ENCODE measurements at places on chromosomes 1 and 21.
A peak's percentile ranks its signal among the peaks of the same experiment; 100 is the strongest.

- no peak for DNase-seq
Observed at GRCh38 chr21:45467221-45467779, 62.3 kb downstream of the COL18A1 start.

- DNase-seq: no peak
Observed at GRCh38 chr1:230264342-230264741, 161.8 kb downstream of the PGBD5 start.

DNA sequence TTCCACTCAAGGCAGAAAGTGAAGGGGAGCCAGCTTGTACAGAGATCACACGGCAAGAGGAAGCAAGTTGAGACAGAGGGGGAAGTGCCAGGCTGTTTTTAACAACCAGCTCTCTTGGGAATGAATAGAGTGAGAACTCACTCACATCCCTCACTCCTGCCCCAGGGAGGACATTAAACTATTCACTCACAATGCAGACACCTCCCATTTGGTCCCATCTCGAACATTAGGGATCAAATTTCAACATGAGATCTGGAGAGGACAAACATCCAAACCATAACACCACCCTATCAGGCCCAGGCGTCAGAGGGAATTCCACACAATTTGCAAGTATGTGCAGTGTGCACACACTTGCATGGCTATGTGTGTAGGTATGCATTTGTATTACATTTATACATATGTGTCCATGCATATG, 62.7 kb downstream of the DMAP1 start:
- DNase-seq: no peak

DNA sequence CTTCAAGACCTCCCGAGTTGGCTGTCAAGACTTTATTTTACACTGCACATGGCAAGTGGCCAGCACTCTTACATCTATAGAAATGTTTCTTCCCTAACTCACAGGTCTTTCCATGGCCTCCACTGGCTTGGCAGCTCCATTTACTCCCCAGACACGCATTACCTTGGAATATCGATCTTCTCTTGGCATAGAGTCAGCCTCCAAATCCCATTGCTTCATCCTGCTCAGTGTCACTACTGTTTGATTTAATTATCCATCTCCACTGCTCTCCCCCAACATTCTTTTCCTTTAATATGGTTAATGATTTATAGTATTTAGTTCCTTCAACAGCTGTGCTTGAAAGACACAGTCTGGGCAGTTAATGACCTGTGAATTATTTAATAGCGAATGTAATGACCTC, 241.2 kb upstream of the MAP1LC3C start:
- DNase-seq: no peak

DNA sequence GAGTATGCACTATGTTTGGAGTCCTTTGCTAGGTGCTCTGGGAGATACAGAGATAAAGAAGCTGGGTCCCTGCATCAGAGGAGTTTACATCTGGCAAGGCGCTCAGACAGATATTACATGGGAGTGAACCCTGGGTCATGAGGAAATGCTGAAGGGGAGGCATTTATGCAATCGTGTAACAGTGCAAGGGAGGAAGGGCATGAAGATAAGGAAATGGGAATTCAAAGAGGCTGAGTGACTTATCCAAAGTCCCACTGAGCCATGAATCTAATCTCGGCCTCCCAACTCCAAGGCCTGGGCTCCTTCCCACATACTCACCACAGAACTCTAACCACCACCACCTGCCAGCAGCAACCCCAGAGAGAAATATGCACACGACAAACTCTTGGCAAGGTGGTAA, 51.6 kb downstream of the FAM163A start:
- DNase-seq: no peak

- no peak for DNase-seq
Observed at GRCh38 chr1:81029266-81029665, 771.5 kb upstream of the ADGRL2 start.

DNA sequence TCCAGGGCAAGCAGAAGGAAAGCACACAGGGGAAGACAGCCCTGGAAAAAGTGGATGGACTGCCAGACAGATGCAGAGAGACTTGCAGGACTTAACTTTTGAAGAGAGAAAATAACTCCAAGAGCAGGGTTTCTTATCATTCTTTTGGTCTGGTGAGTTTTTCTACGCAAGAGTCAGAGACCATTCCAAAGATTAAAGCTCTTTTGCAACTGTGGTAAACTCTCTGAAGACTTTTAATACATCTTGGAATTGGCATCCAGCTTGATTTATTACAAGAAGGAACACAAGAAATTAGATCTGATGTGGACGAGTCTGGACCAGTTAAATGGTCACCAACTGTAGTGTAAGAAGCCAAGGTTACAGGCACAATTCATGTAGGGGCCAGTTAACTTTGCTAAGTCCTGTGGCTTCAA, 153.4 kb downstream of the SIPA1L2 start:
- no peak for DNase-seq

GRCh38 chr1:154559466-154560044, 1.1 kb upstream of the UBE2Q1 start:
- DNase-seq: peak; percentile 87

DNA sequence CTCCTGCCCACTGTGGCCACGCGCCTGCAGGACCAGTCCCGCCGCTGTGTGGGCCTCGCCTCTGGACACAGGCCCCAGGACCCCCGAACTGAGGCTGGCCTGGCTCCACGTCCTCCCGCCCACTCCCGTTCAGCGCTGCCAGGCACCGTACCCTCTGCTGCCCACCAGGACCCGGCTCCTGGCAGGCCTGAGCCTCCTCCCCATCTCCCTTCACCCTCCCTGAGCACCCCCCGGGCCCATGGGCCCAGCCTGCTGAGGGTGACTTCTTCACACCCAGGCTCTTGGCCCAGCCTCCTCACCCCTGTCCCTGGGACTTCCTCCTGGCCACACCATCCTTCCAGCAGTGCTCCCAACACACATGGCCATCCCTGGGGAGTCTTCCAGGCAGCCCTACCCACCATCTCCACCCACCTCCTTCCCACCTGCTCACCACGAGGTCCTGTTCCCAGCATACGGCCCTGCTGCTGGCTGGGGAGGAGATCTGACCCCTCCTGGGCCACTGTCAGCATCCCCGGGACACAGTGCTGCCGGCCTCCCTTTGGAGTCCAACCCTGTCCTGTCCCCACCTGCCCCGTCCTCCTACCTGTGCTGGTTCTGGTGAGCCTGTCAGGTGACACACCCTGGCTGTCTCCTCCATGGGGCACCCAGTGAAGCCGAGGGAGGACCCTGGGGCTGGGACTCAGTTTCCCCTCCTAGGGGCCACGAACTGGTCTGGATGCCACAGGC, 53.7 kb downstream of the SLX9 start:
- no peak for DNase-seq

DNA sequence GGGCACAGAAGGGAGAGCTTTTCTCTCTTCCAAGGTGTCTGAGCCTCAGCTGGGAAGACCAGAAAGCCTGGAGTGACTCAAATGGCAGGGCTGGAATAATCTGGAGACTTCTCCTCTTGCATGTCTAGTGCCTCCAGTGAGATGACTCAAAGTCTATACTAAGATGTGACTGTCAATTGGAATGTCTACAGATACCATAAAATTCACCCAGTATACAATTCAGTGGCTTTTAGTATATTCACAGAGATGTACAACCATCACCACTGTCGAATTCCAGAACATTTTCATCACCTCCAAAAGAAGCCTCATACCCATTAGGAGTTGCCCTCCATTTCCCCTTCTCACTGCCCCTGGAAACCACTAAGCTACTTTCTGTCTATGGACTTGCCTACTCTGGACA, 47.9 kb upstream of the CNN3 start:
- DNase-seq: no peak

- DNase-seq: no peak
Observed at GRCh38 chr1:110243146-110243545, 33.0 kb downstream of the KCNC4 start.

- DNase-seq: no peak
Observed at GRCh38 chr1:2411801-2412394, 466 bp downstream of the PEX10 start.

GRCh38 chr1:159900086-159900680, at the start of gene CFAP45:
TSS of gene CFAP45 (minus strand) at chr1:159900165. CDS start at chr1:159900098, 67 bp downstream.
- DNase-seq: peak; percentile 78

- no peak for DNase-seq
Observed at GRCh38 chr21:40886931-40887330, 40.0 kb upstream of the DSCAM start.

GRCh38 chr1:43979528-43980254, 681 bp downstream of the B4GALT2 start:
- no peak for DNase-seq

DNA sequence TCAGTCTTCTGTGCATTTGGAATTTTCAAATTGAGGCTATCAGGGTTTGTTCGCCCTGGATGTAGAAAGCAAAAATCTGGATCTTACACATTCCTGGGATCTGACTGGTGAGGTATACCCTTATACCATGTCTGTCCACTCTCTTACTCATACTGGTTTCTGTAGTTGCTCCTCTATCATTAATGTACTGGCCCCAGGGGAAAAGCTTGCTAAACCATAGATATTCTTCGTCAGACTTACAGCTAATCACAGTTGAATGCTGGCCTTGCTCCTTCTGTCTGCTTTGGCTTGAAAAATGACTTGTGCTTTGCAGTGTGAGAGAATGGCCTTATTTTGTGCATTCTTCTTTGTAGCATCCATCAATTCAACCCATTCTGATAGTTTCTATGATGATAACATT, 30.5 kb downstream of the TBCE start:
- DNase-seq: no peak

GRCh38 chr1:197304638-197305200, 36.7 kb downstream of the CRB1 start:
- DNase-seq: no peak

GRCh38 chr1:19661721-19662228, 2.9 kb upstream of the HTR6 start:
- peak; percentile 35 for DNase-seq

DNA sequence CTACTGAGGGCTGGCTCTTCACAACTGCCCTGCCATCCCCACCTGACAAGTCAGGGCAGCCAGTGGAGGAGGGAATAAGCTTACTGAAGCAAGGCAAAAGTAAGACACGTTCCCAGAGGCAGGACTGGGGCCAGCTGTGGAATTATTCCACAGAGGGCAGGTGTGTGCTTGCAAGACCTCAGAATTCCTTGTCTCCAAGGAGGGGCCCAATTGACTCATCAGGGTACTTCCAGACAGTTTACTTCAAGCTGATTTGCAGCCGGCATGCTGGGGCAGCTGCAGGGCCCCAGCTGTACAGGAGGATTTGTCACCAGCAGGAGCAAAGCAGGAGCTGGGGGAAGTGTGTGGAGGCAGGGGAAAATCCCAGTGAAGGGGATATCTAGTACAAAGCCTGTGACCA, 167.5 kb upstream of the CAMK1G start:
- DNase-seq: no peak

GRCh38 chr1:111857194-111857651, 101.5 kb downstream of the DDX20 start:
- DNase-seq: no peak

GRCh38 chr1:183956559-183957188, 80.9 kb downstream of the COLGALT2 start:
- no peak for DNase-seq

DNA sequence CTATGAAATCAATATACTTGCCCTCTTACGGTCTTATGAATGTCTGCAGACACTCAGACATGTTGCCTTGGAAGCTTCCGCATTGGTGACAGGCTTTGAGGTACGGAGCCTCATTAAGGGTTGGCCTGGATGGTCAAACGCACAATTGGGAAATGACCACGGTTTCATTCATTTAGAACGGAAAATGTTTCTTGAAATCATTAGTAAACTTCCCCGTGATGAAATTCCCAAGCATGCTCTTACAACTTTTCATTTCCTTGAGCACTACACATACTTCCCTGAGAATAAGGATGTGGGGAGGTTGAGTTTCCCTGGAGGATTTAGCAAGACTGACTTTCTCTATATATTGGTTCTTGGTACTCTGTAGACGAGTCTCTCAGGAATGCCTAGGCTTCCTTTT, 146.3 kb downstream of the HLX start:
- no peak for DNase-seq

DNA sequence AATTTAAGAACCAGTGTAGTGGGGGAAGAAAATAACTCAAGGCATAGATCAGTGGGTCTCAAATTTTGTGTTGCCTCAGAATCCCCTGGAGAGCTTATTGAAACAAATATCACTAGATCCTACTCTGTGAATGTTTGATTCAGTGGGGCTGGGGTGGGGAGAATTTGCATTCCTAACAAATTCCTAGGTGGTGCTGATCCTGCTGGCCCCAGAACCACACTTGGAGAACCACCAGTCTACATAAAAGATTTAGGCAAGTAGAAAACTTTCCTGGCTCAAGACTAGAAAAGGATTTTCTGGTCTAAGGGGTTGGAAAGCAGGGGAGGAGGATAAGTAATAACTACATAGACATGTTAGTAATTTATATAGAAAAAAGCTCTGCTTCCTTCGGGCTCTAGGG, 34.1 kb upstream of the C1orf21 start:
- DNase-seq: no peak

GRCh38 chr1:38451541-38451993, 405.0 kb upstream of the POU3F1 start:
- no peak for DNase-seq

DNA sequence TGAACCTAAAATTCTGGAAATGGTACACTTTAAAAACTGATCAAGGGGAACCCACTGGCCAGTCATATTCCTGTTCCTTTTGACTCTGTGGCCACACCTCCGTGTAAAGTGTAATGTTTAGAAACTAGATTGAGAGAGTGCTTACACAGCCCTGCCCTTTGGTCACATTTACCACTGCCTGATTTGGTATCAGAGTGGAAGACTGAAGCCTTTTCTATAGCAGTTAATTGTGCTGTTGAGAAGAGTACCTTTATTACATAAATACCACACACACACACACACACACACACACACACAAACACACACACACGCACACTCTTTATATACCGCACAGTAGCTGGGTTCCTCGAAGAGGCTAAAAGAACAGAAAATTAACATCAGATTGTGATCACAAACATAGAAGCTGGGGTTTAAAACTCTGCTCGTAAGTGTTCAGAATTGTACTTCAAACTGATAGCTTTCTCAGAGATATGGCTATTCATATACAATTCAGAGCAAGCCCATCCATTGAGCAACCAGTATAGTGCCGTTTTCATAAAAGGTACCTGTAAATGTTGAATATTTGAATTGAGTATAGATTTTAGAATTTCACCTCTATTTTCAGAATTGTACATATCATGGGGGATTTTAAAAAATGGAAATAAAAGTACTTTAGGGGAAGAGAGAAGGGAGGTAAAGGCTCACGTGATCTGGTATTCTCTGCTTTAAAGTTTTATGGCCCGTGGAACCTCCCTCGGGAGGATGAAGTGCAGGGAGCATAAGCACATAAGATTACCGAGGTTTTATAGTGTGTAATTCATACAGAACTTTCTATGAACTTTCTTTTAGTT, 37.5 kb downstream of the CAMTA1 start:
- DNase-seq: no peak

- DNase-seq: no peak
Observed at GRCh38 chr21:32878661-32879060, 107.1 kb upstream of the PAXBP1 start.

- DNase-seq: no peak
Observed at GRCh38 chr1:213531369-213532310, 456.1 kb upstream of the PROX1 start.

- DNase-seq: no peak
Observed at GRCh38 chr1:109621379-109622136, 1.9 kb downstream of the AMPD2 start.

GRCh38 chr1:170872663-170873062, 62.7 kb upstream of the MROH9 start:
- no peak for DNase-seq

- no peak for DNase-seq
Observed at GRCh38 chr1:21843208-21843607, 31.1 kb downstream of the LDLRAD2 start.

- DNase-seq: no peak
Observed at GRCh38 chr1:201251851-201252430, 31.4 kb upstream of the PKP1 start.

- DNase-seq: no peak
Observed at GRCh38 chr21:27614231-27614630, 647.3 kb upstream of the ADAMTS5 start.

GRCh38 chr1:72516826-72517225, 234.5 kb upstream of the NEGR1 start:
- DNase-seq: no peak
